ENCODE measurements at places on chromosomes 11 and 22. TPM values are rescaled to one million over a fixed set of nuclear protein-coding genes. Genes with fewer than 3 reads are reported as not detected.

DNA sequence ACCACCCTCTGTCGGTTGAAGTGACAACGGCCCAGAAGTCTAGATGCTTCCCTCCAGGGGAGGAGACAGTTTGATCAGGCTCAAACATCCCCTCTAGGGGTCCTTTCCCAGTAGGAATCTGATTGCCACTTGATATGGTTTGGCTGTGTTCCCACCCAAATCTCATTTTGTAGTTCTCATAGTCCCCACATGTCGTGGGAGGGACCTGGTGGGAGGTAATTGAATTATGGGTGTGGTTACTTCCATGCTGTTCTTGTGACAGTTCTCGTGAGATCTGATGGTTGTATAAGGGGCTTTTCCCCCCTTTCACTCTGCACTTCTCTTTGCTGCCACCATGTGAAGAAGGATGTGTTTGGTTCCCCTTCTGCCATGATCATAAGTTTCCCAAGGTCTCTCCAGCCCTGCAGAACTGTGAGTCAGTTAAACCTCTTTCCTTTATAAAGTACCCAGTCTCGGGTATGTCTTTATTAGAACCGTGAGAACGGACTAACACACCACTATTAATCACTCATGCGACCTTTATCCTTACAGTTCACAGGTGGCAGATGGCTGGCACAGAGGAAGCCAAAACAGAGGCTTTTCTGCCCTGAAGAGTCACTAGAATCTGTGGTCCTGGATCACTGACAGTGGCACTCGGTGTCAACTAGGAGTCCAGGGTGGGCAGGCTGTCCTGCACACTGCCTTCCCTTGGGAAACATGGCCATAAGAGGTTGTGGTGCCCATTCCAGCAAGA, 21.6 kb downstream of the ASPHD2 start:
- DNase-seq = no peak

DNA sequence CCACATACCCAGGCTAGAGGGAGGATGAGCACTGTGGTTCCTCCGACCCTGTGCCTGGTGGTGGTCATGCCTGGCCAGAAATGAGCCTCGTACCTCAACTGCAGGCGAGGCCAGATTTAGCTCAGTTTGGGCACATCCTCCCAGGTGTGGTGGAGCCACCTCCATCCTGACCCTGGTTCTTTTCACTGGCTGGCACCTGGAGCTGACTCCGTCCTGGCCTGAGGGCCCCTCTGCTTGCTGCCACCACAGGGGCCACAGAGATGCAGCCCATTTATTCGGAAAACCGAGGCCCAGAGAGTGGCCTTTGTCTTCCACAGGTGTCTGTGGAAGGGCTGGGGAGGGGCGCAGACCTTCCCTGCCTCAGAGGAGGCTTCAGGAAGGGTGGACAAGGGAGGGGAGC, 9.0 kb upstream of the ARFGAP3 start:
- no peak for DNase-seq

UPK3A gene
- total RNA-seq = 0.34 TPM

DNA sequence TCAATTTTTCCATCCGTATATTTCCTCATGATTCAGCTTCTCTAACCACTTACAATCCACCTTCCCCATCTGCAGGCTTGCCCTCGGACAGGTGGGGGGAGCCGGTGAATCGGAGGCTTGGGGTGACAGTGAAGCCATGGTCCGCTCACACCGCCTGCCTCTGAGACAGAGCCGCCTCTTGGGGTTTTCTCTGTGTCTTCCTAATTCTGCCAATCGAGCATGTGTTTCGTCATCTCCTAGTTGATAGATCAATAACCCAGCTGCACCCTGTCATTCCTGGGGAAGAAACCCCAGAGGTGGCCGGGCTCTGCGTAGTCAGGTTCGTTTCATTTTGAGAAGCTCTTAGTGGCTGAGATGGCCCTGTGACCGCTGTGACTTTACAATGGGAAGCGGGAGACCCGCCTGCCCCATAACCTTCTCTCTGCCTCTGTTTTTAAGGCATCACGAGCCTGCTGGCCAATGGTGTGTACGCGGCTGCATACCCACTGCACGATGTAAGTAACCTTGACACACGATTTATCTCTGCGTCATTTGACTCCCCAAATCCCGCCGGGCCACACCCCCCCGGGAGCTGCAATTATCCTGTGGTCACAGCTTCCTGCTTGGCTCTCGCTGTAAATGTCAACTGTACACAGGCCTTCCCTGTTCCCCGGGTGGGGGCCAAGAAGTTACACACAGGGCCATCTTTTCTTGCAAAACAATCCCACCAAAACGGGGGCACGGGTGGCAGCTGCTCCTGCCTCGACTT, 33.3 kb downstream of the ANO1 start:
- DNase-seq = peak; percentile 78

PATE4 gene
- total RNA-seq = not detected

DNA sequence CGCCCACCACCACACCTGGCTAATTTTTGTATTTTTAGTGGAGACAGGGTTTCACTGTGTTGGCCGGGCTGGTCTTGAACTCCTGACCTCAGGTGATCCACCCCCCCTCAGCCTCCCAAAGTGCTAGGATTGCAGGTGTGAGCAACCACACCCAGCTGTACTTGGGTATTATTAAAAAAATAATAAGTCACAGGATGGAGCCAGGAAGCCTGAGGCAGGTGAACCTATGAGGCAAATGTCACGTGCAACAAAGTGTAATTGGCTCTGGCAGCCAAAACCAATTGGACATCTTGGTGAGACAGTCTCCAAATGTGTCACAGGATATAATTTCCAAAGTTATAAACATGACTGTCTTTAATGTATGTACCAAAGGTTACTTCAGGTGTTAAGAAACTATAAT, 24.0 kb upstream of the MALAT1 start:
- peak; percentile 69 for DNase-seq

- no peak for DNase-seq
These were observed 292.2 kb downstream of the ST3GAL4 start for GRCh38 chr11:126647735-126648134.

CRACR2B gene
- total RNA-seq = 117 TPM

GRCh38 chr22:27866135-27867084, 52.6 kb downstream of the PITPNB start:
- no peak for DNase-seq

ZBTB16 gene
- 10.0 TPM for total RNA-seq

- no peak for DNase-seq
These were observed 19.2 kb downstream of the MICALL1 start for GRCh38 chr22:37925330-37925729.

NEU3 gene
- 6.1 TPM for total RNA-seq

GRCh38 chr11:68469122-68469521, 8.6 kb downstream of the PPP6R3 start:
- DNase-seq = no peak

AGBL2 gene
- total RNA-seq = 2.3 TPM

GRCh38 chr22:35900483-35901168, 128.0 kb downstream of the RBFOX2 start:
- no peak for DNase-seq

DNA sequence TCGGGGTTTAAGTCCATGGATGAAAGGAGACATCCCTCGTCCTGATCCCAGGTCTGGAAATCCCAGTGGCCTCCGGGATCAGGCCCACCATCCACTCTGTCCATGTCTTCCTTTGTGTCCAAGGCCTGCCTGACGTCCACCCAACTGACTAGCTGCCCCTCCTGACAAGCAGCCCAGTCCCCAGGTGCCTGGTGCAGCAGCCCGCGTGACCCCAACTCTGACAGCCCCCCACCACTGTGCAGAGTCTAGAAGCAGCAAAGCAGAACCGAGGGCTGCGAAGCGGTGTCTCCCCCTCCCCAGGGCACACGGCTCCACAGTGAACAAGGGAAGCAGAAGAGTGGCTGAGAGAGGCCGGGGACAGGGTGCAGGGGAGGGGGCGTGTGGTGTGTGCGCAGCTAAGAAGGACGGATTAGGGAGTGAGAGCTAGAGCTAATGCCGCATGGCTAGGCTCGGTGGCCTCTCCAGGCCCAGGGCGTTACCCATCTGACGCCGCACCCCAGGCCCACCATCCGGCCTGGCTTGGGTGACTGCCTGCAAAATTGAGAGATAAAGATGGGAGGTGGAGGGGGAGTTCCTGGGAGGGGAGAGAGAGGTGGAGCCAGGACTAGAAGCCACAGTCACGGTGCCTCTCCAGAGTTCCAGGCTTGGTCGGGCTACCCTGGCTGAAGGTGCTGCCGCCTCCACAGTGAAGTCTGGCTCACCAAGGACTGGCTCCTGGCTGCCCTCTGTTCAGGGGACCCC, 16.6 kb upstream of the BAIAP2L2 start:
- DNase-seq = no peak

NPAT gene
- 10.5 TPM for total RNA-seq

DNA sequence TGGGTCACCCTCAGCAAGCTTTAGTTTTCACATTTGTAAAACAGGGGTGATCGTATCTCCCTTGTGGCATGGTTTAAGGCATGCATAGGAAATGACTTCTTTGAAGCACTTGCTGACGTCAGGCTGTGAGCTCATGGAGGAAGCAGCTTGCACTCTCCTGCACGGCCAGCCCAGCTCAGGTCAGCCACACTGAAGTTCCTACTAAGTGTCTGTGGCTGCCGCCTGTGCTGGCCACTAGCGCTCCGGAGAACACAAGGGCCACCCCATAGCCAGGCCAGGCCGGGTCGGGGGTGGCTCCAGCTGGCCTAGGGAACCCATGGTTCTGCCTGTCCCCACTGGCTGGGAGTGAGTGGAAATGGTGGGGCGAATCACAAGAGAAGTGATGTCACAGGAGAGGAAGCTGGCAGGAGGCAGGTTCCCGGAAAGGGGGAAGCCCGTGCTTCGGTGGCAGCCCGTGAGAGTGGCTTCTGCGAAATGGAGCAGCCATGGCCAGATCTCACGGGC, 28.2 kb downstream of the KCTD17 start:
- peak; percentile 42 for DNase-seq

SHANK2 gene
- 28.6 TPM for total RNA-seq

DCPS gene
- 21.9 TPM for total RNA-seq

DNA sequence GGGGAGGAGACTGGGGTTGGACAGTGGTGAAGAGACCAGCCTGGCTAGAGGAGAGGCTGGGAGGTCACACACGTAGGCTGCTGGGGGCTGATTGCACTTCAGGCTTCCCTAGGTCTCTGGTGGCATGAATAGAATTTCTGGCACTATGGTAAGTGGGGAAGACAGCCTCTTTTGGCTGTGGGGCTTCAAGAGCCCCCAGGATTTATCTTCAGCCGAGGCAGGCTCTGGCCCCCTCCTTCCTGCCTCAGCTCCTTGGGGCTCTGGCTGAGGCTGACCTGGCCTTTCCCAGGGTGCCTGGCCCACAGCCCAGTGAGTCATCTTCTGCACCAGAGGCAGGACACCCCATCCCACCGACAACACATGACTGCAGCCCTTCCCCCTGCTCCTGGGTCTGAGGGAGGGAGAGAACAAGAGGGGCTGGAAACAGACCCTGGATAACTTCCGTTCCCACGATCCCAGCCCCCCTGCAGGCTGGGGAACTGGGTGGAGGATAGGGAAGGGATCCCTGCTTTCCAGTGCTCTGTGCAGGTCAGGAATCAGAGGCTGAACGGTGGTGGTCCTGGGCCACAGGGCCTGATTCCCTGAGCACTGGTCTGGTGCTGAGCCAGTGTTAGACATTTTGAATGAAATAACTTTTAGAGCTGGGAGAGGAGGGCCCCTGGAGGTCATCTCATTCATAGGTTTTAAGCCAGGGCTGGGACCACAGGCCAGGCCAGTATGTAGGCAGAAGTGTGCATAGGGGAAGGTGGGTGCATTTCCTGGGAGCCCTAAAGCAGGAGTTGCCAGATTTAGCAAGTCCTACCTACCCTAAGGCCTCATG, 26.5 kb downstream of the ARHGEF17 start:
- peak; percentile 54 for DNase-seq

DNA sequence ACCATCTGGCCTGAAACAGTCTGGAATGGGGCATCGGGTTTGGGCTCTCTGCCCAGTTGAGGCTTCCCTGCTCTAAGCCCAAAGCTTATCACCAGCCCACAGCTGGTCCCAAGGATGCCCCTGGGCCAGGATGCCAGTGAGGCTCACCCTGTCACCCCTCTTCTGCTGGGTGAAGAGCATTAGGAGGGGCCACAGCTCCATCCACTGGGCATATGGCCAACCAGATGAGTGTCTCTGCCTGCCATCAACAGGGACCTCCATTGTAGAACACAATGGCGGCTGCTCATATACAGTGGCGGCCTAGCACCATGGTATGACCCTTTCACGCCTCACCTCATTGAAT, 5.6 kb downstream of the CHST1 start:
- DNase-seq = no peak

GRCh38 chr11:7492253-7492652, 6.9 kb downstream of the OLFML1 start:
- DNase-seq = no peak

GRCh38 chr11:106160494-106160893, 83.0 kb downstream of the AASDHPPT start:
- no peak for DNase-seq

DNA sequence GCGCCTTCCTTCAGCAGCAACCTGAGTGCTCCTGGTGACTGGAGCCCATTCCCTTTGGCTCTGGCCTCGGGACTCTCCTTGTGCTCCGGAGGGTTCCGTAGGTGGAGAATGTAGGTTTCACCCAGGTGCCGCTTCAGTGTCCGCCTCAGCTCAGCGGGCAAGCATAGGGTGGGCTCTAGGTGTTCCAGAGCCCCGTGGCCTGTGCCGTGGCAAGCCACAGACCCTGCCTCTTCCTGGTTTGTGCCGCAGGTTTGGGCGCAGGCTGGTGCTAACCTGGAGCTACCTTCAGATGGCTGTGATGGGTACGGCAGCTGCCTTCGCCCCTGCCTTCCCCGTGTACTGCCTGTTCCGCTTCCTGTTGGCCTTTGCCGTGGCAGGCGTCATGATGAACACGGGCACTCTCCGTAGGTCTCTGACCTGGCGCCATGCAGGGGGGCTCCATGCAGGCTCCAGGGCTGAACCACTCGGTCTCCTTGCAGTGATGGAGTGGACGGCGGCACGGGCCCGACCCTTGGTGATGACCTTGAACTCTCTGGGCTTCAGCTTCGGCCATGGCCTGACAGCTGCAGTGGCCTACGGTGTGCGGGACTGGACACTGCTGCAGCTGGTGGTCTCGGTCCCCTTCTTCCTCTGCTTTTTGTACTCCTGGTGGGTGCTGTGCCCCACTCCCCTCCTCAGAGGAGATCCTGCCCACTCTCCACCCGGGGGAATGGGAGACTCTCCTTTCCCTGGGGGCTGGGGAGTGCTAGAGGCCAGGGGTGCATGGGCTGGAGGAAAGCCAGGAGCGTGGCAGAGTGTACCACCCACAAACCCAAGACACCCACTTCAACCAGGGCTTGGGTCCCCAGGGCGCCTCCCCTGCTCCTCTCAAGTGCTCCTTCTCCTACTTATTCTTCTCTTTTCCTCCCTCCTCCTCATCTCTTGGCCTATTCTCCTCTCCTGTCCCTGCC, 2.4 kb downstream of the SLC22A12 start:
- DNase-seq = no peak

- peak; percentile 7 for DNase-seq
These were observed 84.0 kb upstream of the RTL6 start for GRCh38 chr22:44582016-44582415.

OR10S1 gene
- not detected for total RNA-seq

- no peak for DNase-seq
These were observed 266.2 kb upstream of the PLET1 start for GRCh38 chr11:112526699-112527416.

RASD2 gene
- 12.9 TPM for total RNA-seq

DNA sequence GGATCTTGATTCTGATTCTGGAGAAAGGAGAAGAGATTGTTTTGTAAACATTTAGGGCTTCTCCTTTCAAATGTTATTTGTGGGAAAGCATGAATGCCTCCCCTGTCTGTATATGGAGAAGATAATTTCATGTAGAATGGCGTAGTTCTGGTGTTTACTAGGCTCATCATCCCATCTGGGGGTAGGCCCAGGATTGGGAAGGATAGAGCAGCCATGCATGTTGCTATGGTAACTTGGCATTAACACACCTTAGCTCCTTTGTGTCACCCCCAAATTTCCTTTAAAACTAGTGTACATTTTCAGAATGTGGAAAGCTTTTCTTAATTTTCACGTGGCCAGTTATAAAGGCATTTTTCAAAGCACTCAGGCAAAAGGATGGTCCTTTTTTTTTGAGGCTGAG, 57.5 kb upstream of the EED start:
- DNase-seq = no peak

IGLL1 gene
- total RNA-seq = not detected
